AG04450 (cell line): ENCODE measurements at places on chromosomes 3 and 15.

- no peak for DNase-seq
Observed at GRCh38 chr3:162073422-162073975, 576.9 kb downstream of the OTOL1 start.

DNA sequence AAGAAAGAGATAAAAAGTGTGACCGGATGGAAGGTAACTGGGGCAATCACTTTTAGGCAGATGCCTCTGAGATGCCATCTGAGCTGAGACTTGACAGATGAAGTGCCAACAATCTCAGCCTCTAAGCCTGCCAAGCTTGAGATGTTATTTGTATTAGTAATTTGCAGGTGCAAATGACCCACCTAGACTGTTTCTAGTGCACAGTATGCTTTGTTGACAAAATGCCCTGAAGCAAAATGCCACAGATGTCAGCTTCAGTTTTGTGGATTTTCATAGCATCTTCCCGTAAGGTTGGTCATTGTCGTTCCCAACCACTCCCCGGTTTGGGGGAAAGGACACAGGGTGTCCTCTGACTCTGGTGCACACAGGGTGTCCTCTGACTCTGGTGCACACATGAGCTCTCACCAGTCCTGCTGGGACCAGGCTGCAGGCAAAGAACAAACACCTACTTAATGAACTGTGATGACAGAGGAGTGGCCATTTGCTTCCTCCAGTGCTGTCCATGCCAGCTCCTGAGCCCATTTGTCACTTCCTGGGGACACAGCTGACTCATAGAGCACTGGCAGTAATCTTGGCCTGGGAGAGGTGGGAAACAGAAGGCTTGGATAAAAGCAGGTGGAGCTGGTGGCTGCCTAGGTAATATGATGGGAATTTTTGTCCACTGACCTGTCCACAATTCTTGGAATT, 16.7 kb upstream of the PPP1R2 start:
- no peak for DNase-seq

DNA sequence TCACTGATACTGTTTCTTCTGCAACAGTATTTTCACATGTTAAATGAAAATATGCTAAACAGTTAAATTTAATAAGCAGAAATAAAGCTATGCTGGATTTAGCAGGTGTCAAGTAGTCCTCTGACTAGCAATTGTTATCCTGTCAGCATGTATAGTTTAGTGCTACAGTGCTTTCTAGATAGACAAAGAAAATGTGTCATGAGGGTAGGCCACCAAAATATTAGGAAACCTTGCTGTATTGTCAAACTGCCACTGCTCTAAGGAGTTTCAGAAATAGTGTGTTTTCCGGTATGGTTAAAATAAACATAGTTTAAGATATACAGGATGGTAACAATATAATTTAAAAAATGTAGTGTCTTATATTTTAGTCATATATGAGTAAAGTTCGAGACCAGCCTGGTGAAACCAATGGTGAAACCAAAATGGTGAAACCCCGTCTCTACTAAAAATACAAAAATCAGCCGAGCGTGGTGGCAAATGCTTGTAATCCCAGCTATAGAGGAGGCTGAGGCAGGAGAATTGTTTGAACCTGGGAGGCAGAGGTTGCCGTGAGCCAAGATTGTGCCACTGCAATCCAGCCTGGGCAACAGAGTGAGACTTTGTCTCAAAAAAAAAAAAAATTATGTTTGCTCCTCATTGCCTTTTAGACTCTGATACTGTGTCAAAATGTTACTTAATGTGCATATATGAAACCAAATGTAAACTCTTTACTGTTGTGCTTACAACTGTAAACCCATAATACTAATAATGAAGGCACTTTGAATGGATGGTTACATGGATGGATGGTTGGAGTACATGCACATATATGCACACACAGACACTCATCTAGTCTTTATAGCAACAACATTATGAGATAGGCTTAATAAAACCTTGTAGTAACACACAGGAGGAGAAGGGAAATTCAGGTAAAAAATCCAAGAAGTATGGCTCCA, 204.8 kb downstream of the RSRC1 start:
- DNase-seq: no peak

DNA sequence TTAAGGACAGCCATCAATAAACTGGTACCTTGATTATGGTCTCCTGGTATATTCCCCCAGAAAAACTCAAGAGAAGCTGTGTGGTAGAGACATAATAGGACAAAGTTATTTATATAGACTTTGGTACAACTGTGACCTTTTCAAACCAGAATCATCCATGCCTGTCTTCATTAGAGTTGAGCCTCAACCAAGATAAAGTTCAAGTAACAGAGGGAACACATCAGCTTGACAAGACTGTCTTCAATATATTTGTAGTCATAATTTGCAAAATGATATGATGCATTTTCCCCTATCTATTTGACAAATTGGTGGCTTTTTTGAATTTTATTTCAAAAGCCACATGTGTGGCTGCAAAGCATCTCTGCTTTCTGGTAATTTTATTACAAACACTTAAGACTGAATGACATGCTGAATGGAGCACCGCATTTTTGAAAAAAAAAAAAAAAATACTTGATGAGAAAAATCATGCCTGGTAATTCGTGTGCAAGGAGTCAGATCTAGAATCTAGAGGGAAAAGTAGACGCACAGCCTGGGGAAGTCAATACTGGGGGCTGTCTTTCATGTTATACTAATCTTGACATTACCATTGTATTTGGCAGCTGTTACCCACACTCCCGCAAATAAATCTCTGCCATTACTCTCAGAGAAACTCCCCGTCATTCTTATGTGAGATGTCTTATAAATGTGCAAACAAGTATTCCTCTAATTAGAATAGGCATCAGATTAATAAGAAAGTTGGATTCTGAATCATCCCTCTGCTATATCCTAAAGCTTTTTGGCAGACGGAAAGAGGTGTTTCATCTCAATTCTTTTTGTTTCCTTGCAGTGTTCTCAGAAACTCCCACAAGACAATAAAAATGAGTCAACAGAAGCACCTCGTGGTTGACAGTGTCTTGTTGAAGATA, 554.8 kb upstream of the CBLB start:
- DNase-seq: no peak

GRCh38 chr3:118495206-118495605, 539.4 kb downstream of the IGSF11 start:
- DNase-seq: no peak

- DNase-seq: no peak
Observed at GRCh38 chr3:113165841-113166240, 45.5 kb upstream of the BOC start.

DNA sequence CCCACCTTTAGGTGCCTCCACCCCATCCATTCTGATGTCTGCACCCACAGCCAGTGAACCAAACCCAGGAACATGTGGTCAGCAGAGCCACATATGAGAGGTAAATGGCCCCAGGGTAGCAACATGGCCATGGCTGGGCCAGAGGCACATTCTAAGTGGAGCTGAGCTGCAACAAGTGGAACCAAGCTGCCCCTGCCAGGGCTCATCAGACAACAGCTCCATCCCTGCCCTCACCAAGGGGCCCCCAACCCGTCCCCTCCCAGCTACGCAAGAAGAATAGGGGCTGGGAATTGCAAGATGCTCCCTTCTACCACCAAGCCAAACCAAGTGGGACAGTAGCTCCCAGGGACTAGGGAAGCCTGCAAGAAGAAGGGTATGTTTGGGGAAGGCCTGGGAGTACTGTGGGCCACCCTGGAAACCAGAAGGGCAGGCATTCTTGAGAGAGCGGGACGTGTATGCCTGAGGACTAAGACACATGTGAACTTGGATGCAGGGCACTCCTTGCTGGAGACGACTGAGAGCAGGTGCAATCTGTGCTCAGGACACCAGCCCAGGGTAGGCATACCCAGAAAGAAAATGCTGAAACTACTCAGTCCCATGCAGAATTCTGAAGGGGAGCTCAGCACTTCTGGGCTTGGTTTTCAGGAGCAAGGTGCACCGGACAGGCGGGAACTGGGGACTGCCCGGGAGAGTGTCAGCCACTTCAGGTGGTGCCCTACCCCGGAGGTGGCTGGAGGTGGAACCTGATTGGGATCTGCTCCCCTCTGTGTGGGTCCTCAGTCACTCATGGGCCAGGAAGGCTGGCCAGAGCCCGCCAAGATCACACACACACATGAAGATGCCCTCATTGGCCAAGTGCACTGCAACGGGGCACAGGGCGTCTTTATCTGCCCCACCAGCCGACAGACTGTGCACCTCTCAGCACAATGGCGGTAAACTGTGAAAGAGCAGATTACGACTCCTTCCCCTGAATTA, 9.5 kb downstream of the MYL3 start:
- no peak for DNase-seq

DNA sequence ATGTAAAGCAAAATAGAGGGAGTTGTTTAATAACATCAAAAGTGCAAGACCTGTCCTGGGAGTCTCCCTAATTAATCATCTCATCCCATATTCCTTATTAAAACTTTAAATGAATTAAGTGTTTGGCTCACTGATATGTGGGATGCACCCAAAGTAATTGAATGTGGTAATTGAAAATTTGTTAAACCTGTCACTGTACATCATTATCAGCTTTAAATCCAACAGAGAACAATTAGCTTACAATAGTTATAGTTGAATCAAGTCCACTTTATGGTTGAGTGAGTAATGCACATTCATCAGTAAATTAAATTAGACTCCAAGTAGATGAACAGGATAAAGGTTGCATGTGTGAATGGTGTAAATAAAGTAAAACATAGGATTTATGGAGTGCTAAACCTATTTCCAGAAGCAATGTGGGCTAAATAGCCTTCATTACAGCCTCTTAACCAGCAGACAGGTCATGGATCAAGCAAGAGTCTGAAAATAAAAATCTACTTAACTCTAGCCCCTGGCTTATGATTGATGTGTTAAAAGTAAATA, 608.2 kb upstream of the CCDC54 start:
- no peak for DNase-seq

DNA sequence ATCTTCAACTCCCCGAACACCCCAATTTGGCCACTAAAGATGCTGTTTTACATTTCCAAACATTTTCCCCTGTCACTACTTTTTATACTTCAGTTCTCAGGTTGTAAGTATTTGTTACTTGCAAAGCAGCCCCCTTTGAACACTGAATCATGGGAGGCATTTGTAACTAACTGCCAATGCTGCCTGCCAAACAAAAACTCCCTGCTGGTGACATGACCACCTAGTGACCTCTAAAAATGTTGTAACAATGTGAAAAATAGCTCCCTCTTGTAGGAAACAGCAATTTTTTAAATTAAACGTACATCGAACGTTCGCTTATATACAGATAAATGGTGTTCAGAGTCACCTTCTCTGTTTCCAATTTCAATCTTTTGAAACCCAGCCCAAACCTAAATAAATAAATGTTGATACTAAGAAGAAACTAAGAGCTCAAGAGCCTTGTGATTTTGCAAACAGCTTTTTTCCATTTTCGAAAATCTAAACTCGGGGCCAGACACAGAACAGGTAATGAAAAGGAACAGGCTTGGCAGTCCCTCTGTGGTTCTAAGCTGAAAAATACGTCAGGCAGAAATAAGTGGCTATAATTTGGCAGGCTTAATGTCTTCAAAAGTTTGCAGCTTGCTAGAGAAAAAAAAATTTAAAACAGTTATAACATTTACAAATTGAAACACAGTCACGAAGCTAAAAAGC, 268.6 kb upstream of the WNT5A start:
- no peak for DNase-seq

DNA sequence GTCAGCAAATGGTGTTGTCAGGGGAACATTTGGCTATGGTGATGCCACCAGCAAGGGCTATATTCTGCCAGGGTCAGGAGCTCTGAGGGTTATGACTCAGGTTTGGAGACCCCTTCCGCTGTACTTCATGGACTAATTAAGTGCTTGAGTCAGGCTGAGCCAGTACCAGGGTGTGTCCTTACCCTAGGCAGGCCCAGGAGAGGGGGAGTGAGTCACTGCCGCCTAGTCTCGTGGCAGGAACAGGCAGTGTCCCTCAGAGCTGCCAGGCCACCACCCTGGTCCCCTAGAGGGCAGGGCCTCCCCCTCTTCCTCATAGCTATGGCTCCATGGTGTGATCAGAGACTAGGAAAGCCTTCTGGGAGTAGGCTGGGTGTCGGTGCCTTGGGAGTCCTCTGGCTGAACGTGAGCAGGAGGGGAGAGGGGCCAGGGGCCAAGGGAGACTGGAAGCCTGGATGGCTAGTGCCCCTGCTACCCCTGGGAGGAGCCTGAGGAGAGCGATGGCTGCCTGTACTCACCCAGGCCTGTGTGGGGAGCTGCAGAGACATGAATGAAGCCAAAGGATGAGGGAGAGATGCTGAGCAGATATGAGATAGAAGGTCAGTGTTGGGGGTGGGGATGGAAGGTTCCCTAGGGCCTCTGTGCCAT, 10.6 kb downstream of the MAPKAPK3 start:
- DNase-seq: no peak

DNA sequence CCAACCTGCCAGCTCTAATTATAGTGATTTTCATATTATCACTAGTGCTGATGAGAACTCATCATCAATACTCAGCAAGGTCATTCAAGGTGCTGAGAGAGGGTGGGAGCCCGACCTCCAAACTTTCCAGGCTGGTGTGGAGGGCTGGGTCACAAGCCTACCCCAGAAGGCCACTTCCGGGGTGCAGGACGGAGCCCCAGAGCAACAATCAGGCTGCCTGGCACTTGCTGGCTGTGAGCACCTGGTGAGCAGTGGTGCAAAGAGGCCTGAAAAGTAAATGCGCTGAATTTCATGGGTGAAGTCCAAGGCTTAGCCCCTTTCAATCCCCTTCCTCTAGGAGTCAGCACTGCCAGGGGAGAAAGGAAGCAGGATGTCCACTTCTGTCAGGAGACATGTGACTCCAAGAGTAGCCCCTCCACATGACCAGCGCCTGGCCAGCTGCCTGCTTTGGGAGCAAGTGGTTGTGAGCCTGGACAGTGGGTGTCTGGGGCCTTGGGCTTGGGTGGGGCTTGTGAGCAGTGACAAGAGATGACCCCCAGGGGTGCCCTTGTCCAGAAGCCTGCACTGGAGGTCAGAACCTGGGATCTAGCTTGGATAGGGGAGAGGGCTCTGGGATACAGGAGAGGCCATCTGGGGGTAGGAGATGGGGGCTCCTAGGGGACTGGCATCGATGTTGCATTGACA, 165.0 kb upstream of the TLE3 start:
- DNase-seq: no peak

- no peak for DNase-seq
Observed at GRCh38 chr3:143329567-143330211, 210.1 kb downstream of the CHST2 start.

DNA sequence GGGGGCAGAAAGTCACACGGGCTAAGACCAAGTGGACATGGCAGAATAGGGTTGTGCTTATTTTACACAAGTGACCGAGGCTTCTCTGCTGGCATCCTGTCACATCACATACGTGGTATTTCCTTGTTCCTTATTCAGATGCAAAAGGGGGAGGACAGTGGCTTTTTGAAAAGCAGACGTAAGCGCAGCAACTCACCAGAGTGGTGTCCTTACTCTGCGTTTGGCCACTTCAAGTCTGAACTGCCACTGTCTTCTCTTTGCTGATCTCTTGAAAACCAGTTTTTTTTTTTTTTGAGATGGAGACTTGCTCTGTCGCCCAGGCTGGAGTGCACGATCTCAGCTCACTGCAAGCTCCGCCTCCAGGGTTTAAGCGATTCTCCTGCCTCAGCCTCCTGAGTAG, 113.2 kb downstream of the SOX2 start:
- DNase-seq: no peak

- DNase-seq: no peak
Observed at GRCh38 chr3:51362476-51362875, 22.6 kb upstream of the MANF start.

GRCh38 chr15:34490417-34491193, 53.0 kb upstream of the GOLGA8A start:
- DNase-seq: no peak
